CD4-positive, alpha-beta T cell treated with Interleukin-12 subunit alpha and Interleukin-12 subunit beta, for 1 hour (primary cell): ENCODE measurements at places on chromosomes 4 and X.

- no peak for DNase-seq
Observed at GRCh38 chr4:98181809-98182208, 38.5 kb upstream of the STPG2 start.

DNA sequence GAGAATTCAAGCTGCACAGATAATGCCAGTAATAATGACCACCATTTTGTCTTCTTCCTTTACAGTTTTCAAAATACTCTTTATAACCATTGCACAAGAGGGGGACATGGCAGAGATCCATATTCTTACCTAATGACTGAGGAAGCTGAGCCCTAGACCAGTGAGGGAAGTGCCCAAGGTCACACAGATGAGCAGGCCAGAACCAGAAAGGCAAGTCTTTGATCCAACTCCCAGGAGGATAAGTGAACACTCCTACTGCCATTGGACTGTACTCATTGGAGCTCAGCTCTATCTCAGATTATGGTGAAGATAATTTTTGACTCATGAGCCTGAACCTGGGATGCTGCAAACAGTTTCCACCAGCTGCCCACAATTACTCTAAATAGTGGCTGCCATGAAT, 28.6 kb downstream of the AMER1 start:
- DNase-seq, result no peak

DNA sequence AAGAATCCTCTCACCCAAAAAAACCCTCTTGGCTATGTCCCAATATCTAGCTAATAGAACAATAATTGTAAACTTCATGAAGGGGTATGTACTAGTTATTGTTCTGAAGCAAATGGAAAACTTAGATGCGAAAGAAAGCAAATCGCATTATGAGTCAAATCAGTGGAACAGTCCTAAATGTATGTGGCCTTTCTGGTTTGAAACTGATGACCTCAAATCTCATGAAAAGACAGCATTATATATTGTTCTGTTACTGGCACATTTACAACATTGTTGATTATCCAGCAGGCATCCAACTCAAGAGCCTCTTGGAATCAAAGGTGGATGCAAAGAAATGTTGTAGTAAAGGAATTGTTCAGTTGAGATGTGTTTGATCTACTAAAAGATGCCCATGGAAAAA, 34.7 kb downstream of the CSN3 start:
- no peak for DNase-seq

DNA sequence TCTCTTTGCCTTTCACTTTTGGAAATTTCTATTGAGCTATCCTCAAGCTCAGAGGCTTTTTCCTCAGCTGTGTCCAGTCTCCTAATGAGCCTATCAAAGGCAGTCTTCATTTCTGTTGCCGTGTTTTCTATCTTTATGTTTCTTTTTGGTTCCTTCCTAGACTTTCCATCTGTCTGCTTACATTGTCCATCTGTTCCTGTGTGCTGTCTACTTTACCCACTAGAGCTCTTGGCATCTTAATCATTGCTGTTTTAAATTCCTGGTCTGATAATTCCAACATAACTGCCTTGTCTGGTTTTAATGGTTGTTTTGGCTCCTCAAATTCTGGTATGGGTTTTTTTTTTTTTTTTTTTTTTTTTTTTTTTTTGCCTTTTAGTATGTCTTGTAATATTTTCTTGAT, 9.3 kb upstream of the PDE6B start:
- no peak for DNase-seq

- DNase-seq, result no peak
Observed at GRCh38 chrX:2691543-2692220, 587 bp downstream of the CD99 start.

- DNase-seq, result no peak
Observed at GRCh38 chr4:110484767-110485166, 8.8 kb downstream of the ENPEP start.

- DNase-seq, result no peak
Observed at GRCh38 chrX:6374556-6374955, 145.9 kb upstream of the NLGN4X start.

DNA sequence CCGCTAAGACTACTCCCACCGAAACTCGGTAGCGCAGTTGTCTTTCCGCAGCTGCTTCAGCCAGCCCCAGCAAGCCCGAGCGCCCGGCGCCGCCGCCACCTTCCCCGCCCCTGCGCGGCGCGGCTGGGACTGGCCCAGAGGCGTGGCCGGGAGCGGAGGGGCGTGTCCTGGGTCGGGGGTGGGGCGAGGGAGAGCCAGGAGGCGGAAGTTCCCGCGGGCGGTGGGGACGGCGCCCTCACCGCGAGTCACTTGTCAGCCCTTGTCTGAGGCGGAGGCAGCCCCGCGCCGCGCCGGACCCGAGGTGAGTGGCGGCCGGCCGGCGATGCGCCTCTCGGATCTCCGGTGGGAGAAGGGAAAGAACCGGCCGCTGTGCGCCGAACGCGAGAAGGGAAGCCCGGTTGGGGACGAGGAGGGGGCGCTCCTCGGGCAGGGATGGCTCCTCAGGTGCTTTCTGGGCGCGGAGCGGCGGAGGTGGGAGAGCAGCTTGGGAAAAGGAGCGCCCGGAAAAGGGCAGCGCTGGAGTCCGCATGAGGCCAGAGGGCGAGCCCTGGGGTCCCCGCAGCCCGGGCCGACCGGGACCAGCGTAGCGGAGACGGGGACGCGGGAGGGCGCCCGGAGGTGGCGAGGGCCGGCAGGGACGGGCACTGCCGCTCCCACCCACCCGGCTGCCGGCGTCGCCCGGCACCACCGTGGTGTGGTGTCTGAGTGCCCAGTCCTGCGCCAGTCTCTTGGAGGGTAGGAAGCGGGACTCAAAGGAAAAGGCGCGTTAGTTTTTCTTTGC, at the start of gene PDLIM5:
TSS of gene PDLIM5 (plus strand) at position 248 of the 781 bp plus-strand sequence. CDS start 3,347 bp downstream, outside the sequence.
- peak; percentile 89 for DNase-seq

- DNase-seq, result no peak
Observed at GRCh38 chr4:144754562-144755410, 108.8 kb downstream of the HHIP start.

- no peak for DNase-seq
Observed at GRCh38 chr4:71239365-71239764, 99.5 kb upstream of the SLC4A4 start.
